ENCODE measurements at places on chromosomes 5 and 9. TPM values are rescaled to one million over a fixed set of nuclear protein-coding genes. Genes with fewer than 3 reads are reported as not detected.

SVEP1 gene
- total RNA-seq, result not detected

ZFAND5 gene
- total RNA-seq, result 153 TPM

DNA sequence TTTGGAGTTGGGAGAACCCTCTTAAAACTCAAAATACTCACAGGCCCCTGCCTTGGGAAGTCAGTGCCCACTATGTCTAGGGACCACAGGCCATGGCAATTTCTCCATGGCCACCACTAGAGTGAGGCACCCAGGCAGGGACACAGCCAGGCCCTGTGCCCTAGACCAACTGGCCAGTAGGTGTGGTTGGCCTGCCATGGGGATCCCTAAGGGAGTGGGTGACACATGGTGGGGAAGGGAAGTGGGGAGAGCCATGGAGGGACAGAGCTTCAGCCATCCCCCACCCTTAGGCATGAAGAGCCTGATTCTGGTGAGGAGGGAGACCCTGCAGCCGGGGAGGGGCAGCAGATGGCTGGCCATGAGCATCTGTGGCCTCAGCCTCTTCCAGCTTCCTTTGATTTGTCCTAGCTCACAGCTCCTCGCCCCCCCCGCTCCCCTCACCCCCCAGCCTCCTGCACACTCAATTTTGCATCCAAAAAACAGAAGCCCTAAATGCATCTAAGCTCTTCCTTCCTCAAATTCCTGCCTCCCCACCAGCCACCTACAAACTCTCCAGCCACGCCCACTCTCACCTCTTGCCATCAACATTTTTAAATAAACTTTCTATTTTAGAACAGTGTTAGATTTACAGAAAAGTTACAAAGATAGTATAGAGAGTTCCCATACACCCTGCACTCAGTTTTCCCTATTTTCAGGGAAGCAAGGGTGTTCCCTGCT, 1.6 kb upstream of the DBN1 start:
- no peaks in the 10 kb centered on the region for H3K36me3 ChIP-seq
- H3K4me1 ChIP-seq, result peaks cover 80% of the 10 kb centered on the region
- peak overlapping the region; percentile 83 for H3K4me3 ChIP-seq
- peak overlapping the region; percentile 74 for H3K27ac ChIP-seq
- no peaks in the 10 kb centered on the region for H3K27me3 ChIP-seq

NCBP1 gene
- total RNA-seq, result 41.4 TPM

CARTPT gene
- not detected for total RNA-seq

- H3K4me1 ChIP-seq, result no peaks in the 10 kb centered on the region
- H3K27ac ChIP-seq, result no peak overlapping the region
- no peaks in the 10 kb centered on the region for H3K27me3 ChIP-seq
- DNase-seq, result no peak
Measured at GRCh38 chr9:89680547-89681467, 76.0 kb downstream of the GADD45G start.

- H3K27ac ChIP-seq, result no peak overlapping the region
- no peaks in the 10 kb centered on the region for H3K4me1 ChIP-seq
- DNase-seq, result no peak
- peaks cover 9% of the 10 kb centered on the region for H3K27me3 ChIP-seq
- no peaks in the 10 kb centered on the region for H3K36me3 ChIP-seq
Measured at GRCh38 chr9:116165912-116166311, 12.3 kb downstream of the PAPPA start.

CLIC3 gene
- total RNA-seq, result 13.5 TPM

GRCh38 chr9:89312222-89312571, 1.2 kb downstream of the CKS2 start:
- H3K4me3 ChIP-seq, result peak overlapping the region; percentile 78
- H3K27ac ChIP-seq, result no peak overlapping the region
- no peaks in the 10 kb centered on the region for H3K36me3 ChIP-seq
- H3K27me3 ChIP-seq, result no peaks in the 10 kb centered on the region
- H3K4me1 ChIP-seq, result peaks cover 52% of the 10 kb centered on the region
- no peak for DNase-seq

DNA sequence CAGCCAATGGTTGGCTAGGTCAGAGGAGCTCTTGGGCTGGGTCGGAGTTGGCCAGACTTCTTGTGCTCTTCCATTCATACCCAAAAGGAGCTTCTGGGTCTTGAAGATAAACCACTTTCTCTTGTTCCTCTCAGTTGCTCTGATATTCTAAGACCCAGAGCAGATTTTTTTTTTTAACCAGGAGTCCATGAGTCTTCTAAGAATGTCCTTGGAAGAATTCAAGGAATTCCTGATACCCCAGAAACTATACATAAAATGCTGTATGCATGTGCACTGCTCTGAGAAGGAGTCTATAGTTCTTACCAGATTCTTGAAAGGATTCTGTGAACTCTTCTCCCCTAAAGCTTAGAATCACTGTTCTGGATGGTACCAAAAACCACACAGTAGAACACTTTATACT, 9.9 kb upstream of the PALM2AKAP2 start:
- H3K4me3 ChIP-seq, result no peak overlapping the region
- no peak for DNase-seq
- H3K27ac ChIP-seq, result no peak overlapping the region
- no peaks in the 10 kb centered on the region for H3K36me3 ChIP-seq
- peaks cover 28% of the 10 kb centered on the region for H3K27me3 ChIP-seq

GPR150 gene
- total RNA-seq, result 1.6 TPM

C5orf34 gene
- 5.3 TPM for total RNA-seq
